NCI-H748 treated with DMSO at 0.1 percent for 48 hours (cell line): ENCODE measurements at places on chromosomes 7 and 10.

DNA sequence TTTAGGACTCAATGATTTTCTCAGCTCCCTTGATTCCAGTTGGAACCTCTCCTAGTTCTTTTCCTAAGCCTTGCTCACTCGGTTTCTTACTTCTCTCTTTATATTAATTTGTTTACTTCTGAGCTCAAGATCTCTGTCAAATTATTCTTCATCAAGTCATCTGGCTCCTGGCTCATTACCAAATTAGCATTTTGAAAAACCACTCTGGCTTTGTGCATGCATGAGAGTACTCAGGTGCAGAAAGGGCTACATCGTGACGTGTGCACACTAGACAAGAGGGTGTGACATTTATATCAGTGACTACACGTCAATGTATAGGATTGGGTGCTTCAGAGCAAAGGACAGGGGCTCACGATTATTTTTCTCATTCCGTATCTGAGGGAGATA is 645.7 kb upstream of the DPP6 start:
- DNase-seq, result no peak

DNA sequence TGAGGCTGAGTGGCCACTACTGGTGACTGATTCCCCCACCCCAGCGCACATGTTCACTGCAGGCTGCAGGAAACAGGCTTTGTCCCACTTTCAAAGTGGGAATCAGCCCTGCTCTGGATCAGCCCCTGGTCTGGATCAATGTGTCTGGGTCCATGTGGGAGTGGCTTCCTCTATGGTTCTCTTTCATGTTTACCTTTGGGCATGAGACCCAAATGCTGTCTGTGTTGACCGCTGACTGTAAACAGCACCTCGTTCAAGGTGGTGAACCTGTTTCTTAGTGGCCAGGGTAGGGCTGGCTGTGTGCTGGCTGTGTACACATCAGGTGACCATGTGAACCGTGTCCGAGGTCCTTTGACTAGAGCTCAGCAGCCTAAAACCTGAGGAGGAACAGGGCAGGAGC is 121.8 kb downstream of the CAMK1D start:
- DNase-seq, result no peak

DNA sequence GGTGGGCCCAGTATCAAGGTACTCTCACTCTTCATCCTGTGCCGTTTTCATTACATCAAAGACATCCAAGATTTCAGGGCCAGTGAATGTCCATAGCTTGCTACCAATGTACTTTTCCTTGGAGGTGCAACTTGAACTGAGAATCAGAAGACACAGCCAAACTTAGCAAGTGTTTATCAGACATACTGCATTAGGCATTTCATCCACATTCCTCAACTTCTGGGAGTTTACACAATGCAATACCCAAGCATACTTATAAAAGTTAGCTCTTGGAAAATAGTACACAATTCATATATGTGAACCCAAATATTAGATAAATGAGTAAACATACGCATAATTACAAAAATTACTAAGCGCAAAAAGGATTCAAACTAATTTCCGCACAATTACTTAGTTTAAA is 216.3 kb upstream of the RHOBTB1 start:
- no peak for DNase-seq

- no peak for DNase-seq
These were observed 195.8 kb upstream of the SEMA3C start for GRCh38 chr7:81114633-81115032.

GRCh38 chr7:7924303-7924702 is 44.3 kb upstream of the GLCCI1 start:
- no peak for DNase-seq

- DNase-seq, result no peak
These were observed 33.0 kb downstream of the PTPRE start for GRCh38 chr10:127939786-127940330.

- DNase-seq, result no peak
These were observed 57.7 kb downstream of the CREB3L2 start for GRCh38 chr7:137944168-137944567.

- no peak for DNase-seq
These were observed 114.7 kb upstream of the ANKRD30A start for GRCh38 chr10:37010741-37011140.
